Osteoblast (primary cell): ENCODE measurements at places on chromosomes 7 and 10. TPM values are rescaled to one million over a fixed set of nuclear protein-coding genes. Genes with fewer than 3 reads are reported as not detected.

DNA sequence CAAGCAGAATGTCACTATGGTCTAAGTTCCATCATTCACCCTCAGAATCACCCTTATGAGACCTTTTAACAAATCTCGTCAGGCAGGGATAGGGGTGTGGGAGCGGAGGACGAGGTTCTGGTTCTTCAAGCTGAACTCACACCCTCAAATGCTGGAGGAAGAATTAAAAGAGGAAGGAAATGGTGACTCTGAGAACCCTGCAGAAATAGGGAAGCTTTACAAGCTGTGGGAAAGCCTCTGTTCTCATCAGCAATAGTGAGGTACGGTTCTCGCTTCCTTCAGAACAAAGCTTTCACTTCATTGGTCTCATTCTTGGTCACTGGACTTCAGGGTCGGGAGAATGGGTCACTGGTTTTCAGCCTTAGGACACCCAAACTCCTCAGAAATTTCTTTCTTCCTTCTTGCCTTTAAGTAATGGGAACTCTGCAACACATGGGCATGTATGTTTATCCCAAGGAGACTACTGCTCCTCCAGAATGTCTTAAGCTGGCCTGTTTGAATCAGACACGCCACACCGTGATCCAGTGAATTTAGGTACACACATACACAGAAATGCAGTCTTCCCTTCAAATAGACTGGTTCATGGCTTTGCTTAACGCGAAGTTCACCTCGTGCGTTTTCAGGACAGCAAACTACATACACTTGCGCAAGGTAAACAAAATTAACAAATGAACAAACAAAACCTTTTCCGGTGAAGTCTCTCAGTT, 226.0 kb downstream of the SFMBT2 start:
- DNase-seq, result no peak

- peak; percentile 37 for DNase-seq
Observed at GRCh38 chr10:97034958-97035769, 150.6 kb downstream of the SLIT1 start.

- no peak for DNase-seq
Observed at GRCh38 chr7:15915686-15916293, 229.3 kb upstream of the MEOX2 start.

DNA sequence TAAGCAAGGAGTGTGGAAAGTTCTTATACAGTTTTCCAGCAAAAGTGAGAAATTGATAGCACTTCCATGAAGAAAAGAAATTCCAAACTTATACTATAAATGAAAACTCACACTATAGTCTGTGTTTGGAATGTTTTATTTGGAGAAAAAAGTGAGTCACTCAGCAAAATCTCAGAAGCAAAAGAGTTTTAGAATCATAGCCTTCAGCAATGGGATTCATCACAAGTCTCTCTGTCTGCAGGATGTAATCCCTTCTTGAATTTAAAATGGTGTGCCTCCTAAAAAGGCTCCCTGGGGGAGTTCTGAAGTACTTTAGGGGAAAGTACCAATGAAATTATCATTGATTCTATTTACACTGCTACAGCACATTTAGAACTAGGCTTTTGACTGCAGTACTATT, 756.4 kb downstream of the XPNPEP1 start:
- no peak for DNase-seq

- no peak for DNase-seq
Observed at GRCh38 chr7:39144420-39144819, 166.7 kb downstream of the POU6F2 start.

DNA sequence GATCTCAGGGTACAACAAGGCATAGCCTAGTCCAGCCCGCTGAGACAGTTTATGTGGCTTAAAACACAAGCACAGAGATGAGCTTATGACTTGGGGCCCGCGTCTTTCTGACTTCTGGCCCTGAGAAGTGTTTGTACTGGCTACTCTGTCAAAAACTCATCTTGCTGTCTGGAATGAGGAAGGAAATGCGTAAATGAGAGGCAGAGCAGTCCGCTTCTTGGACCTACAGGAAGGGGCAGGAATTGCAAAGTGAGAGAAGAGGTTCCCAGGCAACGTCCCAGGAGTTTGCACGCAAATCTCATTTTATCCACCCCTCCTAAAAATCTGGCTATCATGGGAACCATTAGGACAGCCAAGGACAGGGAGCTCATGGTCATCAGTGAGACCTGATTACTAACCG, 5.5 kb downstream of the ANXA11 start:
- DNase-seq, result peak; percentile 94

GRCh38 chr7:30800785-30801252, 29.6 kb downstream of the MINDY4 start:
- peak; percentile 90 for DNase-seq

DNA sequence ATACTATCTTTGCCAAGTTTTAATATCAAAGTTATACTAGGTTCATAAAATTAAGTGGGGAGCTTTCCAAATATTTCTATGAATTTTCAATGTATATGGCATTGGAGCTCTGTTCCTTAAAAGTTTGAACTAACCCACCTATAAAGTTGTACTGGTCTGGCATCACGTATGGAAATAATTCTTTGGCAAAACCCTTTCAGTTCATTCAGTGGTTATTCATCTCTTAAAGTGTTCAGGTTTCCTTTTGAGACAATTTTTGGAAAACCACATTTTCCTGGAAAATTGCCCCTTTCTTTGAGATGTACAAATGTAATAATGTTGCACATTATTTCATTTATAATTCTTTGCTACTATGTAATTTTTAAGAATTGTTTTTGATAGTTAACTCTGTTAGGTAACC, 62.5 kb upstream of the INPP5A start:
- DNase-seq, result peak; percentile 80

GRCh38 chr10:131944976-131945695, 36.6 kb downstream of the BNIP3 start:
- no peak for DNase-seq

GRCh38 chr10:24843256-24843655, 109.2 kb downstream of the PRTFDC1 start:
- no peak for DNase-seq

DNA sequence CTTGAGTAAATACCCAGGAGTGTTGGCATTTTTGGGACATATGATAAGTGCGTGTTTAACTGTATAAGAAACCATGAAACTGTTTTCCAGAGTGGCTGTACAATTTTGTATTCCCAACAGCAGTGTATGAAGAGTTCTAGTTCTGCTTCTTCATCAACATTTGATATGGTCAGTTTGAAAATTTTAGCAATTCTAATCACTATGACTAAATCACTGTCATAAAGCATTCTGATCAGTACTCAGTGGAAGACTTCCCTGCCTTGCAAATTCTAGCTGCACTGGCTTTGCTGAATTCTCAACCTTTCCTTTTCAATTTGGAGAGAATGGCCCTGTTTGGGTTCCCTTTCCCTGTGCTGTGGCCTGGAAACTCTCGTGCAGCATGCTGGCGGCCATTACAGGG, 18.6 kb upstream of the FAM221A start:
- DNase-seq, result no peak

DNA sequence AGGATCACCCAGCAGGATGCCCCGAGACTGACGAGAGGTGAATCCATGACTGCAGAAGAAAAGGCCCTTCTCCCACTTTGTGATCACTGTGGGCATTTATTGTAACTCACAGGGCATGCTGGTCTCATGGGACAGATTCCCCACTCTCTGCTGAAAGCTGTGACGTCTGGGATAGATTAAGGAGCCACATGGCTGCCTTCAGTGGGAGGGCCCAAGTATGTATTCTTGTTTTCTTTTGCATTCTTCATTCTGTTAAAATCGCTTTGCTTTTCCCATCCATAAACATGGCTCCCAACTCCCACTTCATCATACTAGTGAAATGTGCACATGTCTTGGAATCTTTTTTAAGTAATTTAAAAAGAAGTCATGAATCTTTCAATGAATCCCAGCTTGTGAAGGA, 67.2 kb downstream of the FAM107B start:
- DNase-seq, result peak; percentile 59

DNA sequence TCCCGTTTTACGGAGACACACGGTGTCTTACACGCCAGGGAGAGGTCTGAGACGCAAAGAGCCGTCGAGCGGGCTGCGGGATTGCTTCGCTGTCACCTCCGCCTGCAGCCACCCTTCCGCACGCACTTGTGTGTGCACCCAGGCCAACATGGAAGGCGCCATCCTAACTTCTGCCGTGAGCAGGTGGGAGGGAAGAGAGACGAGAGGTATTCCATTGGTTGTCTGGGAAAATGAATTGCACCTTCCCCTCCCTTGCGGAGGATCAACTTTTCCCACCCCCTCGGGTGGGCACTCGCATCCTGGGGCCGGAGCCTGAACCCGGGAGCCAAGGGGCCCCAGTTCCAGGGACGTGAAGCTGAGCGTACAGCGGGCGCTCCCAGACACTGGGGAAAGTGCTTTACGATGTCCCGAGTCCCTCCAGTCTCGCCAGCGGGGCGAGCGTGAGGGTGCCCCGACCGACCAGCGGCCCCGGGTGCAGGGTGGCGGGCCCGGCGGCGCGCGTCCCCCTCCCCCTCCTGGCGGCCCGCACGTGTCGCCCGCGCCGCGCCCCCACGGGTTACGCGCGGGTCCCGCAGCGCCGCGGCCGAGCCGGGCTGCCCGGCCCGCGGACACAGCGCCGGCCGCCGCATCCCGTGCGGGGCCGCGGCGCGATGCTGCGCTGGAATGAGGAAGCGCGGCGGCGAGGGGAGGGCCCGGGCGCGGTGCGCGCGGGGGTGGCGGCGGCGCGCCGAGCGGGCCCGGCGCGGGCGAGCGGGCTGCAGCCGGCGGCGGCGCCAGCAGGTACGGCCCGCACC, 984 bp upstream of the IKZF1 start:
- DNase-seq, result no peak

- no peak for DNase-seq
Observed at GRCh38 chr7:114864278-114864677, 57.6 kb upstream of the MDFIC start.

- DNase-seq, result no peak
Observed at GRCh38 chr10:74593470-74593869, 232.9 kb upstream of the KAT6B start.

DNA sequence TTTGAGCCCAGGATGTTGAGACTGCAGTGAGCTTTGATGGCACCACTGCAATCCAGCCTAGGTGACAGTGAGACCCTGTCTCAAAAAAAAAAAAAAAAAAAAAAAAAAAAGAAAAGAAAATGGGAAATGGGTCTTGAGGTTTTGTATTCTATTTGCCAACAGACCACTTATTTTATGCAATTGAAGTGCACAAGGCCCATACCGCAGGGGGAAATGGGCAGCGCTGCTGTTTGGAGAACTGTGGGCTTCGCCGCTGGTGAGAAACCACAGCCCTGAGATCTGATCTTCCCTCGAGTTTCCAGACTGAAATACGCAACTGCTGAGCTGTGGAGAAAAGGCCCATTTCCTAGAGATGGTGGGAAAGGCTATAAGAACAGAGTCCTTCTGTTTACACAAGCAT, 512.0 kb downstream of the TCERG1L start:
- DNase-seq, result peak; percentile 46

DNA sequence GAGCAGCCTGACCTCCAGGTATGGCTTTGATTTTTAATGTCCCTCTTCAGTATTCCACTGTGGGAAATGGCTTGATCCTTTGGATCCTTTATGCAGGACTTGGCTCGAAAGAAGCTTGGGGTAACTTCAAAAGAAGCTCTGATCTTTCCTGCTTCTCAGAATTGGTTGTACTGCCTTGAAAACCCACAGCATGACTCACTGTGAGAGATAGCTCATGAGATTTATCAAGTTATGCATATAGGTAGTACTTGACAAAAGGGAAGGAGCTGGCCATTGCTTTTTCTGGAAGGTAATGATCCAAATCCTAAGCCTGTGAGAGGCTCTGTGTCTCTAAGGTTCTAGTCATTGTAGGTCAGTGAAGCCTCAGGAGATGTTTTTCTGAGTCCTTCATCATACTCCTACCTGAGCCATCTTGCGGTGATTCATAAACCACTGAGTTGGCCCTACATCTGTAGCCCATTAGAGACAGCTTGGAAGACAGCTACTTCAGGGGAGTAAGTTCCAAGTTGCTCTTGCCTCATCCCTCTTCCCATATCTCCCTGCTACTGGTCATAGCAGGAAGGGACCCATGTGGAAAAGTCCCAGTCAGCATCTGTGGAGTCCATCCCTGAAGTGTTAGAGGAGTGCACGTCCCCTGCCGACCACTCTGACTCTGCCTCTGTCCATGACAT, 36.7 kb upstream of the NFKB2 start:
- DNase-seq, result no peak

- DNase-seq, result no peak
Observed at GRCh38 chr10:282294-283139, 147.3 kb downstream of the ZMYND11 start.

DNA sequence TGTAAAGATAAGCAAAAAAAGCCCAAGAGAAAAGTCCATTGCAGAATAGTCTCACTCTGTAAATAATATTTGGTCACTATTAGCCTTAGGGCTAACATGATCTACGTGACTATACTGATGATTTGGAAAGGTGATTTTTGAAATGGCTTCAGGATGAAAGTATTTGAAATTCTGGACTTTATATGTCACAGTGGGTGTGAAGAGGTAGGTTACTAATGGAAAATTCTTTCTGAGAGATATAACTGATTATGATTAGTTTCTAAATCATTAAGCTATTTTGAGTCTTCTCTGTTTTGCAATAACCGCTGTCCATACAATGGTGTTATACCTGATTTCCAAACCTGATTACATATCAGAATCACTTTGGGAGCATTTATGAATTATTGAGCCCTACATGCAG, 20.1 kb upstream of the HBP1 start:
- DNase-seq, result no peak

DNA sequence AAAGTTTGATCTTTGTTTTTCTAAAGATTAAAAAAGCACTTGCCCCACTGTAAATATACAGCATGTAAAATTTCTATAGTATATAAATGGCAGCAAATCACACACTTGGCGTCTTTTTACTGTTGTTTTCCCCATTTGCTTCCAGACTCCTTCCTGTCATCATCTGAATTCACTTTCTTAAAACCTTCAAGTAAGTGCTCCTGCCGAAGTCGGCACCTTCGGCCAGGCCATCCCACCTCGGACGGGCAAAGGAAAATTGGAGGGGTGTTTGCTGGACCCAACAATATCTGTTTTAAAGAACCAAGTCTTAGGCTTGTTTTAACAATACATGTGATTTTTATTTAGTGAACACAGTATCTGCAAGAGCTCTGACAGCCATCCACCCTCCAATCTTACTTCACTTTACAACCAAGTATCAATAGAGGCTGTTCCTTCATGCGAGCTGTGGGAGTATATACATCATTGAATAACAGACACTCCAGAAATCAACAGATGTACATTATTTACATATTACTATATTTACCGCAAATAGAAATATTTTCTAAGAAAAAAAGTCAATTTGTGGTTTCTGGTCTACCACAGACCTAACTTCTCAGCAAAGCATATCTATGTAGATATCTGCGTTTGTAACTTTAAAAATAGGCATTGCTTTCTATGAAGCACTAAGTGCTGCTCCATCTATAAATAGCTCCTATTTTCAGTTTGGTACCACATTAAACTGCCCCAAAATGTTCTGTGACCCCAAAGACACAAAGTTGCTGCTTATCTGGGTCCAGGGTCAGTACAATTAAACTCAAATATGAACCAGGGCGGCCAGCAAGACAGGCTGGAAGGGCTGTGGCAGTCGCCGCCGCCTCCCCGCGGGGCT, 110.7 kb downstream of the CYTH3 start:
- DNase-seq, result peak; percentile 64

The OR6V1 gene
- total RNA-seq, result not detected in 2 replicates

The GIMAP6 gene
- 0.36 TPM in 1 of 2 replicates, not detected in the other for total RNA-seq

The ZNF277 gene
- 58.6 and 69.8 TPM in 2 replicates for total RNA-seq

The LRRN3 gene
- 2.2 and 2.4 TPM in 2 replicates for total RNA-seq

The CPED1 gene
- 30.8 and 37.4 TPM in 2 replicates for total RNA-seq

The NAT16 gene
- not detected in 2 replicates for total RNA-seq

The HOXA13 gene
- total RNA-seq, result 6.2 and 8.0 TPM in 2 replicates

The SVIL gene
- total RNA-seq, result 36.9 and 122 TPM in 2 replicates

The HOXA9 gene
- total RNA-seq, result 15.3 and 19.5 TPM in 2 replicates

The GPR15LG gene
- total RNA-seq, result not detected in 2 replicates

The IL2RA gene
- total RNA-seq, result not detected in 2 replicates
